ENCODE measurements at places on chromosomes 6 and 20.

DNA sequence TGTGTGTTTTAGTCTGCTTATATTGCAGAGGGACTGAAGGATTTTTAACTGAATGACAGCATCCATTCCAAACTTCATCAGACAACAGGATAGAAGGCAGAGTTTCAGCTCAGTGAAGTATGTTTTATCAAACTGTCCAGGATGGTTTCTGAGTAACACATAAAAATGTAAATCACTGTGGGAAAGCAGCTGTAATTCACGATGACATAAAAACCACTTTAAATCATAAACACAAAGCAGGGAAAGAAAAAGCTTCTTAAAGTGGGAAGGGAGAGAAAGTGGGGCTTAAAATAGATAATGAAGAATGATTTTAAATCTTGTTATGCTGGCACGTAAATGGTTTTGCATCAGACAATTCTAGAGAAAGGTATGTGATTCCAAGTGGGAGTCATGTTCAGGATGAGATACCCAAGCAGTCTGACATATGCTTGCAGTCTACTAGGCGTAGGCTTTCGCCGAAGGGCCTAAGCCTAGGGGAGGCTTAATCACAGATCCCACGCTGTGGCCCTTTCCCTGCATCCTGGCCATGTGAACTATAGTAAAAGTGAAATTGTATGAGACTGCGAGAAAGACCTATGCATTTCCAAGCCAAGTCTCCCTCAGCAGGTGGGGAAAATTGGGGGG, 610.6 kb downstream of the PRKN start:
- DNase-seq = no peak

DNA sequence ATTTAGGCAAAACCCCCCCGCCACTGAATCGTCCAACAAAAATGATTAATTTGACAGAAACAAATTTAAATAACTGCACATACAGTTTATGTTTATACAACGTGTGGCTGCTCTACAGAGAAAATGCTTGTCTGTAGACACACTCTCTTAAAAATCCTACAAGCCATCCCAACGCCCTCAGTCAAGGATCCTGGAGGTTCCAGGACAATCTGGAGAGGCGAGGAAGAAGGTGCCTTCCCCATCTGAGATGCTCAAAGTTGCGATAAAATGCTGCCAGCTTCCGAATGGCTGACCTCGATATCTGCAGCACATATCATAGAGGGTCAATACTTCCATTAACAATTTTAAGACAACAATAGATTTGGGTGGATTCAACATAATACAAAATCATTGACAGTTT, 25.3 kb downstream of the ZNF217 start:
- DNase-seq = no peak

DNA sequence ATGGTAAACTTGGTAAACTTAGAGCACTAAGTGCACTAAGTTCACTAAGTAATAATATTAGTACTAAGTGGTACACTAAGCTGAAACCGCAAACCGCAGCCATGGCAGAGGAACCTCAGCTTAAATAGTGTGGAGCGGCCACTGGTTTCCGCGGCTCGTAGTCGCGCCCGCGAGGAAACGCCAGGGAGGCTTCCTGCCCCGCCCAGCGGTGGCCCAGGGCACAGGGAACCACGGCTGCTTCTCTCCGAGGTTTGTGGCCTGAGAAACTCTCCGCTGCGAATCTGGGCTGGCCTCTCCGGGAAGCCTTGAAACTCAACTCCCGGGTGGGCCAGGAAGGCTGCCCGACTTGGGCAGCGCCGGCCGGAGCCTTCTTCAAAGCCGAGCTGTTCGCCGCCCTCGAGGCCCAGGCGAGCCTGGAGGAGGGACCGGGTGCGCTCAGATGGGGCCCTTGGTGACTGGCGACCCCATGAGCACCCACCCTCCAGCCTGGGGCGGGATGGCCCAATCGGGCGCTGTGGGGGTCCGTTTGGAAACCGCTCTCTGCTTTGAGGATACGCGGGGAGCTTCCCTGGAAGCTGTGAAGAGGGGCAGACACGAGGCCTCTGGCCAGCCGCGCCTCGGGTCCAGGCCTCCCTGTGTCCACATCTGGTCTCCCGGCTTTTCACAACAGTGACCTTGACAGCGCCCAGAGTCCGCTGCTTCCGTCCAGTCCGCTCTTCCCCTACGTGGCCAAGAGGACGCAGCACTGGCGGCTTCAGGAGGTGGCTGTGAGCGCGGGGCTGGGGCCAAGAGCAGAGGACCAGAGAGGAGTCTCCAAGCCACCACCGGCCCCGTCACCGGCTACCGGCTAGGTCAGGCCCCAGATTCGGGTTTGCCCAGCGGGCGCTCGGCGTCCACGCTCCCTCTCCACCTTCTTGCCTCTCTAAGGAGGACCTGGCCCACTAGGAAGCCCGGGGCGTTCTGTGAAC, 25.4 kb upstream of the HLA-E start:
- peak; percentile 80 for DNase-seq

DNA sequence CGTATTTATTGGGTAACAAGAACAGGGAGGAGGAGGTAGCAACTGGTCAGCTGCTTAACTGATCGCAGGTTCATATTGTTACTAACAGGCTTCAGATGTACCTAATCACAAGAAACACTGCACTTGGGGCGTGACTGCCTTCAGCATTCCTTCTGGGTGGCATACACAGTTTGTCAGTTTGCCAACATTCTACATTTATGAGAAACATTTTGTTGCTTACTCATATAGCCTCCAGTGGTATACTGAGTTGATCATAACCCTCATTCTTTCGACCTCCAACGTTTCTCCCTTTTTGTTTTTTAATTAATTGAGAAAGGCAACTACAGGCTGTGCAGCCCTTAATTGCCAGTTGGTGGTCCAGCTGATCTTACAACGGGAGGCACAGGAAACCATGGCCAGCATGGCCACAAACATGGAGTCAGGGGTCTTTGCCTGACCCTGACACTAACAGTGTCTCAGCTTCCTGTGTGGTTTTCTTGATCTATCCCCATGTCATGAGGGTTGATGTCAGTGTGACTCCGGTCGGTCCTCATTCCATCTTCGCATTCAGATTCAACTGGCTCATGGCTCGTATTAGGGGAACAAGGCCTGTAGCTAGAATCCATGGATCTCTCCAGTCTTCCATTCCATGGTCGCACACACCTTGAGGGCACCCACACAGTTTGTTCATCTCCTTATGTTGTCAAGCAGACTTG, 9.4 kb downstream of the EPB41L2 start:
- DNase-seq = no peak

DNA sequence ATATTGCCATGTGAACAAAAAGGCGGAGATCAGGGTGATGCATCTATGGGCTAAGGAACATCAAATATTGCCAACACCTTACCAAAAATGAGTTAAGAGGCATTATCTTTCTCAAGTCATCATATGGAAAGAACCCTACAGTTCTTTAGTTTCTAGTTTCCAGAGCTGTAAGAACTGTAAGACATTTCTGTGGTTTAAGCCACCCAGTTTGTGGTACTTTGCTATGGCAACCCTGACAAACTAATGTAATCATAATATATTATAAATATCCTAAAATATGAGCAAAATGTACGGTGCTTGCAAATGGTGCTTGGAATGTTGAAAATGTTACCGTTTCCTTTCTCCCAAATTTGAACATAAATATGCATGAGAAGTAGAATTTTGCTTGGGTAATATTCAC, 349.6 kb downstream of the PHF3 start:
- no peak for DNase-seq

DNA sequence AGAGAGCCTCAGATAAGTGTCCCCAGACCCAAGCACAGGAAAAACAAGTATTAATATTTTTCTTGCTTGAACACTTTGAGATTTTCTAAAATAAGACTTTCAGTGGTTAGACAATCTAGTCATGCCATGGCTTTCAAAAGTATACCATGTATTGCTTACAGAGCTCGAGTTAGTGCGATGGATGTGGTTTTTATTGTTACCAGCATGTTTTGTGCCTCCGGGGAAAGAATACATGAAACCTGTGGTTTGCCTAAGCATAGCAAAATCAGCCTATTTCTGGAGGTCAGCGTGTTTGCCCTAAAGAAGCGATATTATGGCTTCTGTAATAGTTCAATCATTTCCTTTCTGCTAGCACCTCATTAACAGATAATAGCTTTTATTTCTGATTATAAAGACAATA, 21.6 kb downstream of the RIN2 start:
- no peak for DNase-seq

- no peak for DNase-seq
Measured at GRCh38 chr6:112030206-112030960, 23.5 kb upstream of the CCN6 start.

GRCh38 chr6:161434921-161435747, 161.3 kb upstream of the AGPAT4 start:
- no peak for DNase-seq

- DNase-seq = no peak
Measured at GRCh38 chr6:53299331-53300005, 49.3 kb downstream of the ELOVL5 start.

DNA sequence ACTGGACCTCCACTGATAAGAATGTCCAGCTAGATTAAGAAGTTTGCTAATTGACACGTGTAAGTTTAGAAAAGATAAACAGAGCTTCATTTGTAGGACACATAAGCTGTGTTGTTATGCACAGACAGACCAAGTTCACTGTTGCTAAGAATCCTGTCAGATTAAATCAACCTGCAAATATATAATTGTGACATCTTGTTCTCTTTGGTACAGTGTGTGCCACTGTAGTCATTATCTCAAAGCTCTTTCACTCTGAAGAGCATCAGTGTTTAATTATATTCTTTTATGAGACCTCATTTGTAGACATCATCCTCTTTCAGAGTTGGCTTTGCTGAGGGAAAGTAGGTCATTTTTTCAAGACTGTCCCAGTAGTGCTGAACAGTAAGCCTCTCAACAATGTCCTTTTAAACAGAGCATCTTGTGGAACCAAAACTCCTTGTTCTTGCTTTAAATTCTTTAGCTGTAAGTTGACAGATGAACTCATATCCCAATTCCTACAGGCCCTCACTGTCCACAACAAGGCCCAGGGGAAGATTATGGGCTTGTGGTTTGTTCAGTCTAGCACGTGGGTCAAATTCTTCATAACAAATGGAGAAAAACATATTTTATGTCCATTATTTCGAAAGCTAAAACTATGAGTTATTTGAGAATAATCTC, 252.4 kb downstream of the HDGFL1 start:
- no peak for DNase-seq

DNA sequence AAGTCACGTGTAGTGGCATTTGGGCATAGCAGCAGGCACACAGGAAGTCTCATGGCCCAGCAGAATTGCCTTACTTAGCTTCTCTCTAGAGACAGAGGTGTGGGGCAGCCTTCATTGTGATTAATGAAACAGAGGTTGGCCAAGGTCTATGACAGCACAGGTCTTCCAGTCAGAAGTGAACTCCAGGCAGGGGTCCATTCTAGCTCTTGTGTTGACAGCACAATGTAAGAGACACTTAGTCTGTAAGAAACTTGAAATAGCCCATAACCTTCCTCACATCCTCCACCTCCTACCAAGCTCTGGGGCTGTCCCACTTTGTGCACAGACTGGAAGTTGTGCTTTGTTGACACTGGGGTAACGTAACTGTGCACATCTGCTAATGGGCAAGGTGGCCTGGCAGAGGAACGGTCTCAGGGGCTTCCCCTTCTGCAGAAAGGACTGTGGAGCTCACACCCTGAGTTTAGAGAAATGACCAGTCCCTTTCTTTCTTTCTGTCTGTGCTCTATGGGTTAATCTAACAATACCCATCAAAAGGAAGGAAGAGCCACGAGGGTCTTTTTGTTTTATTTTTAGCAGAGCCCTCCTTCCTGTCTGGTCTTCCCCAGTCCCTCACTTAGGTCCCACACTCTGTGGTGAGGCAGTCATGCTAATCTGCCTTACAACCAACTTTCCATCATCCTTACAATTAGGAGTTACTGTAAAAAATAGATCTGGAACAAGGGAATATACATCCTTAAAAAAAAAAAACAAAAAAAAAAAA, 35.6 kb upstream of the TAGAP start:
- no peak for DNase-seq

DNA sequence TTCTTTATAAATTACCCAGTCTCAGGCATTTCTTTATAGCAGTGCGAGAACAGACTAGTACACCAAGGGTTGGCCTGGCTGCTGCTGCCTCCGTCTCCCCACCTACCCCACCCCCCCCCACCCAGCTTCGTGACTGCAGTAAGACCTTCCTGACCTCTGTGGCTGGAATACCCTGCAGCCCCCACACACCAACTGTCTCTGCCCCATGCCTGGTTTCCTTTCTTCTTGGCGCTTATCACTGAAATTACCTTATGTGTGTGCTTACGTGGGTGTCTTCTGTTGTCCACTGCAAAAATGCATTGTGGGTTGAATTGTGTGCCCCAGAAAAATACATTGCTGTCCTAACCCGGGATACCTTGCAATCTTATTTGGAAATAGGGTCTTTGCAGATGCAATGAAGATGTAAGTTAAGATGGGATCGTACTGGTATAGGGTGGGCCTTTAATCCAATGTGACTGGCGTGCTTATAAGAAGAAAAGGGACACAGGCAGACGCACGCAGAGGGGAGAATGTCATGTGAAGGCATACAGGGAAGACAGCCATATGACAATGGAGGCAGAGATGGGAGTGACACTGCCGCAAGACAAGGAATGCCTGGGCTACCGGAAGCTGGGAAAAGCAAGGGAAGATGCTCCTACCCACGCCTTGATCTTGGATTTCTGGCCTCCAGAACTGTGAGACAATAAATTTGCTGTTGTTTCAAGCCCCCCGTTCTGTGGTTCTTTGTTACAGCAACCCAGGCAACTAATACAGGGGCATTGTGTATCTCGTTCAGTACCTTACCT, 15.4 kb downstream of the SYNJ2 start:
- no peak for DNase-seq

DNA sequence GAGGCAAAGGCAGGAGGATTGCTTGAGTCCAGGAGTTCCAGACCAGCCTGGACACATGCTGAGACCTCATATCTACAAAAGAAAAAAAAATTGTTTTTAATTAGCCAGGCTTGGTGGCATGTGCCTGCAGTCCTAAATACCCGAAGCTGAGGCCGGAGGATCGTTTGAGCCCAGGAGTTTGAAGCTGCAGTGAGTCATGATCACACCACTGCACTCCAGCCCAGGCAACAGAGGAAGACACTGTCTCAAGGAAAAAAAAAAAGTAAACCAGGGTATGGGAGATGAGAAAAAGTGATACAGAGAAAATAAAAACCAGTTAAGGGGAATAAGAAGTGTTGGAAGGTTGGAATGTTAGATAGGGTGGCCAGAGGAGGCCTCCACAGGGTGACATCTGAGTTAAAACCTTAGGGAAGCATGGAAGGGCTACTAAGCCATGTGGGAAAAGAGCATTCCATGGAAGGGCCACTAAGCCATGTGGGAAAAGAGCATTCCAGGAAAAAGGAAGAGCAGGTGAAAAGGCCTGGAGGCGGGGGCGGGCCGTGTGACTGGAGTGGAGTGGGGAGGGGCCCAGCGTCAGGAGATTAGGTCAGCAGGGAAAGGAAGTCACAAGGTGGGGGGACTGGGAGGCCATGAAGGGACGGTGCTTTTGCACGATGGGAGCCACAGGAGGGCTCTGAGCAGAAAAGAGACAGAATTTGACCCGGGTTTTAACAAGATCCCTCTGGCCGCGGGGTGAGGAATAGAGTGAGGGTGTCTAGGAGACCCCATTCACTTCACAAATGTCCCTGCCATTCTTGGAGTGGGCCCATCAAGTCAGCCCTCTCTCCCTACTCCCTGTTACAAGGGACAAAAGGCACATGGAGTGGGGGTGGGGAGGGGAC, 18.3 kb downstream of the CPNE5 start:
- peak; percentile 70 for DNase-seq

- no peak for DNase-seq
Measured at GRCh38 chr20:24708411-24709295, 239.2 kb downstream of the SYNDIG1 start.
